ENCODE measurements at places on chromosomes 3 and 15.
A peak's percentile ranks its signal among the peaks of the same experiment; 100 is the strongest.

GRCh38 chr15:69963385-69963784 lies 134.3 kb downstream of the TLE3 start:
- no peak for DNase-seq

GRCh38 chr15:87829332-87830050 lies 427.0 kb downstream of the NTRK3 start:
- DNase-seq, result no peak

- DNase-seq, result no peak
These were observed 315.1 kb downstream of the ARPP21 start for GRCh38 chr3:35954413-35954812.

- no peak for DNase-seq
These were observed 94.8 kb downstream of the GBE1 start for GRCh38 chr3:81666502-81667121.

DNA sequence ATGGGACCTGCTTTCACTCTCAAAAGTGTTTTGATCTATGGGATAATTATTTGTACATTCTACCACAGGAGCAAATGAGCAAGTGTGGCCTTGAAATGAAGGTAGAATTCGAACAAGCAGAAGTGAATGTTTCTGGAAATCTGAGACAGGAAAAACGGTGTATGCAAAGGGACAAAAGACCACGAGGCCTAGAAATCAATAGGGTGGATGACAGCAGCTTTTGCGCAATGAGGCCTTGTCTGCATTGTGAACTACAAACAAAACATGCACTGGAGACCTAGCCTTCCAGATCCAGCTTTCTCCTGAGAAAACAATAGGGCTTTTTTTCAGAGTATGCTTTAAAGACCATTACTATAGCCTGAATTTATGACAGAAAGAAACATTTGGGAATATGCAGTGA lies 1137.0 kb downstream of the ROBO2 start:
- no peak for DNase-seq

GRCh38 chr3:113663324-113663750 lies 33.1 kb downstream of the USF3 start:
- DNase-seq, result no peak

GRCh38 chr15:34682674-34683073 lies 72.1 kb downstream of the GJD2 start:
- no peak for DNase-seq

- DNase-seq, result no peak
These were observed 417.1 kb downstream of the RBMS3 start for GRCh38 chr3:29697989-29698388.

GRCh38 chr3:132713977-132714727 lies 8.1 kb downstream of the NPHP3 start:
- DNase-seq, result no peak

- no peak for DNase-seq
These were observed 675.6 kb downstream of the TBL1XR1 start for GRCh38 chr3:176521531-176522175.

GRCh38 chr15:77548589-77549557 lies 83.8 kb downstream of the LINGO1 start:
- no peak for DNase-seq

DNA sequence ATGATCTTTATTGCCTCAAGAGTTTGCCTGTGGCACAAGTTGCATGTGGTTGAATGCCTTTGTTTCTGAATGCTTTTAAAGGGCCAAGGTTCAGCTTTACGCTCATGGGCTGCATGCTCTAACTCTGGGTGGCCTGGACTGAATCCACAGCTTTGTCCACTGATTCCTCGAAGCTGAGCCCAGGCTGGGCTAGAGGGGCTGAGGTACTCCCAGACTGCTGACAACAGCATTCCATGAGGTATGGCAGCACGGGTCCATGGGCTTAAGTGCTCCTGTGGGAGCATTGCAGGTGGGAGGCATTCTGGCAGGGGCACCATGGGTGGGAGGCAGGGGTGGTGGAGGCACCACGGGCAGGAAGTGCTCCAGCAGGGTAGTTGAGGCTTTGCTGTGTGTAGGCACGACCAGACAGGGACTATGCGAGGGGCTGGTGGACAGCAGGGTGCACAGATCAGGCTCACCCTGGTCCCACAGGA lies 61.6 kb downstream of the GLCE start:
- no peak for DNase-seq

DNA sequence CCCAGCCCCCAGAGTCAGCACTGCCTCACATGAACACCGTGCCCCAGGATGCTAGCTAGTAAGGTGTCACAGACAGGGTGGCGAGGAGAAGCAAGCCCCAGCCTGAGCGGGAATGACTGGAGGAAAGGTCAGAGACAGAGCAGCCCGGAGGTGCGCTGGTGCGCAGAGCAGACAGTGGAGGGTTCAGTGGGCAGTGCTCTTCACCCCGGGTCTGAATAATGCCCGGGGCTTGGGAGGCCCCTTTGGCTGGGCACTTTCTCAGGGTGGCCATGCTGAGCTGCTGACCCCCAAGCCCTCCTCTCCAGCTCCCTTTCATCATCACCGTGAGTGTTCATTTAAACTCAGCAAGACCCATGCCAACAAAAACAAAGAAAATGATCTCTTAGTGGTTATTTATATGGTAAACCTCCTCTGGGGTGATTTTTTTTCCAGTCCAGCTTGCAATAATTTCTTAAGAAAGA lies 110.8 kb downstream of the VGLL4 start:
- no peak for DNase-seq

GRCh38 chr3:115713284-115713683 lies 90.0 kb downstream of the GAP43 start:
- peak; percentile 98 for DNase-seq

DNA sequence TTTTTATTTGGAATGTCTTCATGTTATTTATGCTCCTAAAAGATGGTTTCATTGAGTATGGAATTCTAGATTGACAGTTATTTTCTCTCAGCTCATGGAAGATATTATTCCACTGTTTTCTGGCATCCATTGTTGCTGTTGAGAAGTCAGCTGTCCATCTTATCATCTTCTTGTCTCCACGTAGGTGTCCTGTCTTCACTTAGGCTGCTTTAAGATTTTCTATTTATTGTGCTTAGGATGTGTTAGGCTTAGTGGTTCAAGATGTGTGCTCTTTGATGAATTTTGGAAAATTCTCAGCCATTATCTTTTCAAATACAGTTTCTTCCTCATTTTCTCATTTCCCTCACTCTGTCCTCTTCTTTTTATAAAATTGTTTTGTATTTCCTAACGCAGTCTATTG lies 52.0 kb downstream of the SNRK start:
- DNase-seq, result no peak

DNA sequence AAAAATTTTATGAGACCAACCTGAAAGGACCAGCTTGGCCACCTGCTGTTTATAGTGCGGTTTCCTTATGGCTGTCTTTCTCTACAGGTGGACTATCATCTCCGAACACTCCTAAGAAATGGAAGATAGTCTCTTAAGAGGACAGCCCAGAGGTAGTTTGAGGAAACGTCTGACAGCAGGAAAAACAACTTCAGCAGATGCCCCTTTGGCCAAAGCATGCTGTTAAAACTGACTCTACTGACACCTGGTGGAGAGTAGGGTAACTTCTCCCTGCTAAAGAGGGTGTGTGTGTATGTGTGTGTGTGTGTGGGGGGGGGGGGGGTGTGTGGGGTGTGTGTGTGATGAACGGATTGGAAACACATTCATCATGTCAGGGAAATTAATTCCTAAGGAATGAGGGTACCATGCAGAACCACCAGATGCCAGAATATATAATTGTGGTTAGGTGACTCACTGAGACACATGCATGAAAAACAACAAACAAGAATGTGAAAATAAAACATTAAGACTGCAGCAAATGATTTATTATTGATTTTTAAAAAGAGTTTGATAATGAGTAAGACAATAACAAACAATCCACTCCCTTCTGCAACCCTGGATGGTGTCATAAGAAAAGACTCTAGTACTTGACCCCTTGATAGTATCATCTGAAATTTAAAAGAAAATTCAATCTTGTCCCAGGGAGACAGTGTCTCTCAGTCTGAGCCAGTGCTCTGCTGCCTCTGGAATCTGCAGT lies 256.5 kb downstream of the THRB start:
- DNase-seq, result peak; percentile 38

DNA sequence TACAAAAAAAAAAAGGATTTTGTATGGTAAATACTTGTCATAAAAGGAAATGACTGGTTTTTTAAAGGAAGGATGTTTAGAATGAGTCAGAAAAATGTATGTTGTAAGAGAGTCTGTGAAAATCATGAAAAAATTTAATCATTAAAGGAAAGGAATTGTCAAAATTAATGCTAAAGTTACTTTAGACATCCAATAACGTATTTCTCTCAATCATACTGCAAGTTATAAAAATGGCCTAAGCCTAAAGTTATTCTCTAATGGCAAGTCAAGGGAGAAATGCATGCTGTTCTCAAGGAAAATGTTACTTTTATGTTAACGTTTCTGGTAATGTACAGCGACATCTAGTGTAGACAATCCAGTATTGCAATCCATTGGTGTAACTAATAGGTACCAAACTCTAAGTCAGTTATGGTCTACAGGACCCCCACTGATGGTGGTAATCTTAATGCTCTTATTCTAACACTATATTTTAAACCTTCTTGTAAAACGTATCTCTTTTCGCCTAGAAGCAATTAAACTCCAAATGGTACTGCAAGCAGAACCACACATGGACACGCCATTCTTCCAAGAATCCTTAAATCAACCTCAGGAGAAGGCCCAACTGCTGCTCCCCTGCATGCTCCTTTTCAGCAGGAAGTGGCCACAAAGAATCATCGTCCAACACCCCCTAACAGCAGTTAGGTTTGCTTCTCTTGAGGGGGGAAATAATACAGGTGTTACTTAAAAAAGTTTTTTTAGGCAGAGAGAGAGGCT lies 35.2 kb downstream of the NCEH1 start:
- DNase-seq, result peak; percentile 68

GRCh38 chr15:39787479-39787878 lies 4.8 kb upstream of the FSIP1 start:
- no peak for DNase-seq

DNA sequence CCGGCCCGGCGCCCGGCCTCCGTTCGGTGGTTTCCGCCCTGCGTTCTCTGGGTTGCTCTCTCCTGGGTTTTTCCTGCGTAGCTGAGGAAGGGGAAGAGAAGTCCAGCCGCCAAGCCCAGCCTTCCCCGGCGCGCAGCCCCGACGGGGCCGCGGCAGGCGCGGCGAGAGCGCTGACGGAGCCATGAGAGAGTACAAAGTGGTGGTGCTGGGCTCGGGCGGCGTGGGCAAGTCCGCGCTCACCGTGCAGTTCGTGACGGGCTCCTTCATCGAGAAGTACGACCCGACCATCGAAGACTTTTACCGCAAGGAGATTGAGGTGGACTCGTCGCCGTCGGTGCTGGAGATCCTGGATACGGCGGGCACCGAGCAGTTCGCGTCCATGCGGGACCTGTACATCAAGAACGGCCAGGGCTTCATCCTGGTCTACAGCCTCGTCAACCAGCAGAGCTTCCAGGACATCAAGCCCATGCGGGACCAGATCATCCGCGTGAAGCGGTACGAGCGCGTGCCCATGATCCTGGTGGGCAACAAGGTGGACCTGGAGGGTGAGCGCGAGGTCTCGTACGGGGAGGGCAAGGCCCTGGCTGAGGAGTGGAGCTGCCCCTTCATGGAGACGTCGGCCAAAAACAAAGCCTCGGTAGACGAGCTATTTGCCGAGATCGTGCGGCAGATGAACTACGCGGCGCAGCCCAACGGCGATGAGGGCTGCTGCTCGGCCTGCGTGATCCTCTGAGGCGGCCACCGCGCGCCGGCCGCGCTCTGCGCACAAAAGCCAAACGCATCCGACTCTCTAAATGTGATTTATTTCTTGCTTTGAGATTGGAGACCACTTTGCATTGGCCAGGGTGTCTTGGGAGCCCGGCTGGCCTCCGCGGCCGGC lies 727 bp downstream of the RAP2B start:
- peak; percentile 74 for DNase-seq

GRCh38 chr15:93027413-93027812 lies 61.6 kb downstream of the RGMA start:
- no peak for DNase-seq

GRCh38 chr3:130915567-130916292 lies 21.8 kb downstream of the ATP2C1 start:
- no peak for DNase-seq

DNA sequence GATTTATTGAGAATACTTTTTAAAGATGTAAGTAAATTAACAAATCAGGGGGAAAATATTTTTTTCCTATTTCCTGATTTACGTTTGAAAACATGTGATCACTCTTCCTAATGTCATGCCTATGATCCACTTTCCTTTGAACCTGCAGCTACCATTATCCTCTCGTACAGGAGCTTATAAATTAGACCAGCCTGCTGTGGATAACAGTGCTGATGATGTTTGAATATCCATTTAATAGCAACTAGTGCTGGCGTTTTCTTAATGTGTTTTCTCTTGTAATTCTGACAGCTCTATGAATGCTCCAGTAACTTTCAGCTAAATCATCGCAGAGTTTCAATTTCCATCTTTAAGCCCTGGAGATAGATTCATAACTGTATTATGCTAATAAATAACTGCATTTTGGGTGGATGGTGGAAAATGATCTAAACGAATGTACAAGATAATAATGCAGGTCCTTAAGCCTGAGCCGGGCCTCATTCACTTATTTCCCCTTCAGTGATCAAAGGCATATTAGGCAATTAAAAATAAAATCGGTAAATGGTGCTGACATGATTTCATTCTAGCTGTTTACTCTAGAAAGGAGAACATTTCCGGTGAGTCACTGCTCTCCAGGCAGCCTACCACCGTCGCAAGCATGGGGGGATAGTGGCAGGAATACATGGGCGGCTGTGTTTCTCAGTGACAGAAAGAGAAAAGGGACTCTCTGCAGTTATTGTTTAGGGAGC lies 58.5 kb upstream of the SLC24A5 start:
- DNase-seq, result peak; percentile 75

GRCh38 chr3:115937054-115937453 lies 313.7 kb downstream of the GAP43 start:
- DNase-seq, result no peak

GRCh38 chr3:181278468-181279238 lies 289.1 kb upstream of the DNAJC19 start:
- DNase-seq, result peak; percentile 72

Data from NCI-H1105 treated with DMSO at 0.1 percent for 48 hours (cell line).